Thoracic aorta (tissue), 2 donors: ENCODE measurements at places on chromosomes 5 and 9. TPM values are rescaled to one million over a fixed set of nuclear protein-coding genes. Genes with fewer than 3 reads are reported as not detected.

The ANKRD31 gene
- total RNA-seq, result not detected

DNA sequence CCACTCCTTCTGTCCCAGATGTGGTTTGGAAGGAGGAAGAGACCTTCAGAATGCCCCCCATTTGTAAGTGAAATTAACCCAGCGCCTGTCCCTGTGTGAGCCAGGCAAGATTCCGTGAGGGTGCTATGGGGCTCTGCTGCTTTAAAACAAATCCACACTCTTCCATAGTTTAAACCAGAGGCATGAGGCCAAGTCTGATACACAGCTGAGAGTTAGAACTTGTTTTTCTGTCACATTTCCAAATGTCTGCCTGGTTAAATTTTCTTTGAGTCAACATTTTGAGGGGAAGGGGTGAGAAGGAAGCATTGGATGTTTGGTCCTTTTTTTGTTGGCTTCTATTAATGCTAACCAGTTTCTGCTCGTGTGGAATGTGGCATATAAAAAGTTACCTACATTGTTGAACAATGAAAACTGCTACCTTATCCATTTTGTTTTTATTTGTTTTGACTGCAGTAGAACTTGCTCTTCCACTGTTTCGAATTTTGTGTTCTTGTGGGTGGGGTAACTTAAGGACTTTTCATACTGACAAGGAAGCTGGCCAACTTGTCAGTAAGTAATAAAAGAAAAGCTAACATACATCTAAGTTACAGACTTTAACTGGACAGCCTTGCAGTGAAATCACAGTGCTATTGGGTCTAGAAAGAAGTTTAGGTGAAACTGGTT is 12.9 kb downstream of the RGMB start:
- DNase-seq, result no peak

The PCDHB15 gene
- total RNA-seq, result 6.1 TPM

- DNase-seq, result no peak
Observed at GRCh38 chr5:22916393-22916792, 63.2 kb upstream of the CDH12 start.

The AGGF1 gene
- 24.1 TPM for total RNA-seq

The BTNL8 gene
- not detected for total RNA-seq

GRCh38 chr5:34692786-34693185 is 36.7 kb downstream of the RAI14 start:
- no peak for DNase-seq

DNA sequence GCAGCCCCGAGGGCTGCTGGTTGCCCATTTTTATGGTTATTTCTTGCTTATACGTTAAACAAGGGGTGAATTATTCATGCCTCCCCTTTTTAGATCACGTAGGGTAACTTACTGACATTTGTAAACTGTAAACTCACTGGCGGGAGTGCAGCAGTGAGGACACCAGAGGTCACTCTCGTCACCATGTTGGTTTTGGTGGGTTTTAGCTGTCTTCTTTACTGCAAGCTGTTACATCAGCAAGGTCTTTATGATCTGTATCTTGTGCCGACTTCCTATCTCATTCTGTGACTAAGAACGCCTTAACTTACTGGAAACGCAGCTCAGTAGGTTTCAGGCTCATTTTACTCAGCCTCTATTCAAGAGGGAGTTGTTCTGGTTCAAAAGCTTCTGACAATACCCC is 155.0 kb upstream of the PRDM9 start:
- DNase-seq, result no peak

- no peak for DNase-seq
Observed at GRCh38 chr5:150771034-150771795, 7.3 kb upstream of the SMIM3 start.
